ENCODE measurements at places on chromosomes 16 and 17. TPM values are rescaled to one million over a fixed set of nuclear protein-coding genes. Genes with fewer than 3 reads are reported as not detected.

DNA sequence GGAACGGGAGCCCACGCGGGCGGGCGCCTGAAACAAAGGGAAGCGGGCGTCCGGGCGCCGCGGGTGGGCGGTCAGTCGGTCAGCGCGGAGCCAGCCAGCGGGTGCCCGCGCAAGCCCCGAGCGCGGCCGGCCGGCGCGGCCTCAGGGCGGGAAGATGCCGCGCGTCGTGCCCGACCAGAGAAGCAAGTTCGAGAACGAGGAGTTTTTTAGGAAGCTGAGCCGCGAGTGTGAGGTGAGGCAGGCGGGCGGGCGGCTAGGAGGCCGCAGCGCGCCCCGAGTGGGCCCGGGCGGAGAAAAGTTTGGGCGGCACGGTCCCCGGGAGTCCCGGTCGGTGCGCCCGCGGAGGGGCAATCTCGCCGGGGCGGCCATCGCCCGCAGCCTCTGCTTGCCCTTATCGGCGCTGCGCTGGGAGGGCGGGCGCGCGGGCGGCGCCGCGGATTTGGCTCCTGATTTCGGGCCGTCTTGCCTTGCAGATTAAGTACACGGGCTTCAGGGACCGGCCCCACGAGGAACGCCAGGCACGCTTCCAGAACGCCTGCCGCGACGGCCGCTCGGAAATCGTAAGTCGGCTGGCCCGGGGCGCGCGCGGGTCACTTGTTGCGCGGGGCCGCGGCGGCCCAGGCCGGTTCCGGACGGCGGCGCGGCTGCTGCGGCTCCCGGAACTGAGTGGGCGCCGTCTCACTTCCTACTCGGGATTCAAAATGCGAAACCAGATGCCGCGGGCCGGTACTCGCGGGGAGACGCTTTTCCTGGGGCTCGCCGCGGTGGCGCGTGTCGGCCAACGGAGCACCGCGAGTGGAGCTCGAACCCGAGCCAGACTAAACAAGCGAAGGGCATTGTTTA, 526 bp downstream of the CBFB start:
- DNase-seq = peak; percentile 29

GRB7 gene
- 0.30 TPM for total RNA-seq

QPRT gene
- 50.4 TPM for total RNA-seq

DNA sequence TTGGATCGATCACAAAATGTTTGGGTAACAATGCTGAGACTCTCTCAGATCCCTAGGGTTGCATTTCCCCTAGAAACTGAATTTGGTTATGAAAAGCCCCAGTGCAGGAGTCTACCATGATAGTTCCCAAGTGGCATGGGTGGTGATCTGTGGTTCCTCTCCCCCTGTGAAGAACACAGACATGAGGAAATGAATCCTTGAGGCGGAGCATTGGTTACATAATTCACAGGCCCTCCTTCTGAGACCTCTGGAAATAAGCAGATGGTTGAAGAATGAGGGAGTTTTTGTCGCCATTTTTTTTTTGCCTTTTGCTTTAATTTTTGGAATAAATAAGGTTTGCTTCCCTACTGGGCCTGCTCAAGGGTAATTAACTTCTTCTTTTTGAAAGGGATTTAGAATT, 597.0 kb upstream of the RBFOX1 start:
- DNase-seq = no peak

- no peak for DNase-seq
Measured at GRCh38 chr17:57939797-57940196, 15.4 kb downstream of the CUEDC1 start.

DNA sequence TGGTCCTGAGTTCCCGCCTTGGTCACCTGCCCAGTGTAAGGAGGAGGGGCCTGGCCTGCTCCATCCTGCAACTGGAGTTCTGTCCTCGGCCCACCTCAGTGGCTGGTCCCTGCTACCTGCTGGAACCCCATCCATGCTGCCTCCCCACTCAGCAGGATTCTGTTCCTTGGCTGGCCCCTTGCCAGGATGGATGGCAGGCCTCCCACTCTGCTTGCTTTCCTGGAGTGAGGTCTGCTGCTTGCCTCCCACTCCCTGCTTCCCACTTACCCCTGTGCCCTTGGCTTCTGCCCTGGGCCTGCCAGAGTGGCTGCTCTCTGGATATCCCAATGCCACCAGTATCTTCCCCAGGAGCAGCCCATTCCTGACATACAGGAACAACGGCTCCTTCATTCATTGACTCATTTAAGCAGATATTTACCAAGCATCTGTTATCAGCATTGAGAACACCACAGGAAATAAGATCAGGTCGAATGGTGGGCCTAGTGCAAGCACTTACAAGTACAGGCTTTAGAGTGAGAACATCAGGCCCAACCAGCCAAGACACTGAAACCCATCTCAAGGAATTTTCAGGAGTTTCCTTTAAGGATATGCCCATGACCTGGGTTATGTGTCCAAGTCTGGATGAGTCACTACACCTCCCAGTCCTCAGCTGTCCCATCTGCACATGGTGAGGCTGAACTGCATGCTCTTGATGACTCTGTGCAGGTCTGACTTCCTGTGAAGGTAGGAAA, 17.0 kb upstream of the RPRML start:
- DNase-seq = no peak

GRCh38 chr16:96935-97381, 18.9 kb downstream of the MPG start:
- peak; percentile 90 for DNase-seq

DNA sequence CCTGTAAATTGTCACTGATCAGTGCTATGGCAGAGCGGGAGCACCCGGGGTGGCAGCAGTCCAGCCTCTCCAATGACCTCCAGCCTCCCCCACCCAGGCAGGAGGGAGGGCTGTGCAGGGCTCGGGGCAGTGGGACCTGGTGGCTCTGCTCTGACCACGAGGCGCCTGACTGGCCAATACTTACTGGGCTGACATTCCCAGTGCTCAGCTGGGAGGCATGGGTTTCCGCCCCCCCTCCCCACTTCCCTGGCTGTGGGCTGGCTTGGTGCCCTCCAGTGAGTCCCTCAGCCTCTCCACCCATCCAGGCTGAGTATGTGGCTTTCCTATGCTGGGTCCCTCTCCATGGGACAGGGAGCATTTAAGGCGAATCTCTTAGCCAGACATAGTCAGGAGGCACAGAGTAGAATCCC, 2.7 kb downstream of the SOCS3 start:
- DNase-seq = no peak

GRCh38 chr17:49631496-49631895, 46.4 kb downstream of the SPOP start:
- DNase-seq = no peak

DNA sequence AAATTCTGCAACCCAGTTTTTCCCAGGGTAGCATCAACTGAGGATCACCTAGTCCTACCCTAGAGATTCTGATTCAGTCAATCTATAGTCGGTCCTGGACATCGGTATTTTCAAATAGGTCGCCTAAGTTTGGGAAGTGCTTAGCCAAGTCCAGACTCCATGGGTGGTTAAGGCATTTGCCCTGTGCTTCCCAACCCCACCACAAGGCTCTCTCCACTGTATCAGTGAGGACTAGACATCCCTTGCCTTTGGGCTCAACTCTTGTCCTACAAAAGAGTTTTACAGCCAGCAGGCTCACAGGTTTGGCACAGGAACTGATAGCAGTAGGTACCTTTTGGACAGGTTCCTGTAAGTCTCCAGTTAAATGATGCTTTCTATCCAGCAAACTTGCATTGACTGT, 13.8 kb downstream of the HYDIN start:
- no peak for DNase-seq

- DNase-seq = no peak
Measured at GRCh38 chr17:79790805-79791734, 5.8 kb downstream of the CBX8 start.

GRCh38 chr17:21373036-21373435, 3.1 kb upstream of the KCNJ12 start:
- DNase-seq = no peak

NT5C3B gene
- total RNA-seq = 33.9 TPM

GRCh38 chr16:89607453-89607852, 6.0 kb upstream of the DPEP1 start:
- no peak for DNase-seq

- no peak for DNase-seq
Measured at GRCh38 chr17:61144617-61145564, 254.8 kb upstream of the TBX2 start.

DNA sequence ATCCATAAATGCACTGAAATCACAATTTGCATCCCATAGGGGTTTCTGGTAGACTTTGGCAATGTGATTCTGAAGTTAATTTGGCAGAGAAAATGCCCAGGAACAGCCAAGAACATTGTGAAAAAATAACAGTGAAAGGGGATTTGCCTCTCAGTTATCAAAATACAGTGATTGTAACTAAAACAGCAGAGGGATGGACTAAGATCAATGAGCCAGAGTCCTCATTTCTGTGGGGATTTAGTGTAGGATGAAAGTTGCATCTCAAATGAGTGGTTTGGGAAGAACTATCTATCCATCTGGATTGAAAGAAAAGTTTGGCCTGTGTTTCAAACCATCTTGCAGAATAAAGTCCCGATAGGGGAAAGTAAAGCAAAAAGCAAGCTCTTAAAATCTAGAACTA, 28.1 kb downstream of the MYBBP1A start:
- no peak for DNase-seq

CHRNB1 gene
- 14.4 TPM for total RNA-seq

PERCC1 gene
- not detected for total RNA-seq

GRCh38 chr16:12132290-12132689, 155.8 kb downstream of the SNX29 start:
- DNase-seq = no peak

CCDC144A gene
- total RNA-seq = 5.4 TPM

MIEN1 gene
- total RNA-seq = 40.2 TPM

- no peak for DNase-seq
Measured at GRCh38 chr17:37083456-37083855, 134.7 kb downstream of the AATF start.

GRCh38 chr17:82765371-82765770, 13.5 kb downstream of the TBCD start:
- DNase-seq = no peak

TMIGD1 gene
- total RNA-seq = not detected

- no peak for DNase-seq
Measured at GRCh38 chr17:691423-691822, 23.2 kb downstream of the VPS53 start.

- no peak for DNase-seq
Measured at GRCh38 chr17:27982688-27983087, 59.8 kb upstream of the NLK start.

PROCA1 gene
- total RNA-seq = 5.0 TPM

GRCh38 chr17:44881145-44881544, 18.1 kb downstream of the EFTUD2 start:
- DNase-seq = no peak

DNA sequence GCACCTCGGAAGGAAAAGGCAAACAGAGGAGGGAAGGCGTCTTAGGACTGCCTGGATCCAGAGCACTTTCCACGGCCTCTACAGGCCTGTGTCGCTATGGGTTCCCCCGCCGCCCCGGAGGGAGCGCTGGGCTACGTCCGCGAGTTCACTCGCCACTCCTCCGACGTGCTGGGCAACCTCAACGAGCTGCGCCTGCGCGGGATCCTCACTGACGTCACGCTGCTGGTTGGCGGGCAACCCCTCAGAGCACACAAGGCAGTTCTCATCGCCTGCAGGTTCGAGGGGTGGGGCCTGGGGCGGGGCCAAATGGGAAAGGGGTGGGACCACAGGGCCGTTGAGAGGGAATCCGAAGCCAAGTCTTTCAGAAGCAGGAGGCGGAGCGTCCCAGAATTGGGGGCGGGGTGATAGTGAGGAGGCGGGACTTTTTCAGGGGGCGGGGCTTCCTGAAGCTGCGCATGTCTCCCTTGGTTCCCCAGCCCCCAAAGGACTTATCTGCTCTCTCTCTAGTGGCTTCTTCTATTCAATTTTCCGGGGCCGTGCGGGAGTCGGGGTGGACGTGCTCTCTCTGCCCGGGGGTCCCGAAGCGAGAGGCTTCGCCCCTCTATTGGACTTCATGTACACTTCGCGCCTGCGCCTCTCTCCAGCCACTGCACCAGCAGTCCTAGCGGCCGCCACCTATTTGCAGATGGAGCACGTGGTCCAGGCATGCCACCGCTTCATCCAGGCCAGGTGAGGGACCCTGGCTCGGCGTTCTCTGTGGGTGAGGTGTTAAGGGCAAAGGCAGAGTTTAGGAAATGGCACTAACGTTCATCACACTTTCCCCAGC, 939 bp downstream of the BCL6B start:
- DNase-seq = peak; percentile 84

FAM20A gene
- total RNA-seq = 9.4 TPM

DNA sequence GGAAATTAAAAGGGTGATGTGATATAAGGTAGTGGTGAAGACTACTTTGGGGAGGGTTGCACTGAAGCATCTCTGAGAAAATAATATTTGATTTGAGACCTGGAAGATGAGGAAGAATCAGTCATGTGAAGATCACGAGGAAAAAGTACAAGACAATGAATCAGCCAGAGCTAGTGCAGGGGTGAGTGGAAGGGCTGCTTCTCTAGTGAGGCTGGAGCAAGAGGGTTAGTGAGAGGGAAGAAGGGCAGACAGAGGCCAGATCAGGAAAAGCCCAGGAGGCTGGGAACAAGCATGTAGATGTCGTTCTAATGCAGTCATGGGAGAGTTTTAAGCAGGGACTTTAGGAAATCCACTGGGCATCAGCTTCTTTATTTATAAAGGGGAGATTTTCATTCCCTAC, 504.2 kb upstream of the SALL1 start:
- no peak for DNase-seq

SMIM5 gene
- total RNA-seq = 25.7 TPM

EME1 gene
- 0.42 TPM for total RNA-seq
